Hematopoietic multipotent progenitor cell treated with erythropoietin and hydrocortisone succinate and interleukin-3 and kit ligand, for 8 days (in vitro differentiated cells): ENCODE measurements at places on chromosomes 2 and 18.

DNA sequence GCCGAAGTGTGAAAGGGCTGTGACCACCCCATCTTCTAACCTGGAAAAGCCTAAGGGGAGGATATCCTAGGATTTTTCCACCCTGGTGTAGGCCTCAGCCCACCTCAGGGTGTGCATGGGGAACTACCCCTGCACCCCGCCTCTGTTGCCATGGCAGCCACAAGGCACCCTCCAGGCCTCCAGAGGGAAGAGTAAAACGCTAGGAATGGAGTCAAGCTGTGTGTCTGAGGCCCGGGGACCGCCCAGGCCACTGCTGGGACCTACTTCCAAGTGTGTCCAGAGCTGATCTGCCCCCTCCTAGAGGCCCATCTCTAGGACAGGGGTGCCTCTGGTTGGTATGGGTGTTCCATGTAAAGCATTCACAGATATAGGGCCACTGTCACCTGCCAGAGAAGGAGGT, 86.7 kb downstream of the PLB1 start:
- DNase-seq: no peak

- DNase-seq: no peak
Measured at GRCh38 chr2:223979730-223980396, 22.6 kb downstream of the MRPL44 start.

DNA sequence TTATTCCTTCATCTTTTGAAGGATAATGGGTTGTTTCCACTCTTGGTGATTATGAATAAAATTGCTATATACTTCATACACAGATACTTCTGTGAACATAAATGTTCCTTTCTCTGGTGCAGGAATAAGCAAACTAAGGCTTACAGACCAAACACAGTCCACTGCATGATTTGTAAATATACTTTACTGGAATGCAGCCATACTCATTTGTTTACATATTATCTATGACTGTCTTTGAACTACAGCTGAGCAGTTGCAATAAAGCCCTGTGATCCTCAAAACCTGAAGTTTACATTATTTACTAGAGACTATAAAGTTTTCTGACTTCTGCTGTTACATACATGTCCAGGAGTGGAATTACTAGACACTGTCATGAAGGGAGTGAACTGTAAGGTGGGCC, 381.0 kb upstream of the CNTNAP5 start:
- DNase-seq: no peak

GRCh38 chr2:40421631-40422297, 30.1 kb downstream of the SLC8A1 start:
- DNase-seq: no peak

DNA sequence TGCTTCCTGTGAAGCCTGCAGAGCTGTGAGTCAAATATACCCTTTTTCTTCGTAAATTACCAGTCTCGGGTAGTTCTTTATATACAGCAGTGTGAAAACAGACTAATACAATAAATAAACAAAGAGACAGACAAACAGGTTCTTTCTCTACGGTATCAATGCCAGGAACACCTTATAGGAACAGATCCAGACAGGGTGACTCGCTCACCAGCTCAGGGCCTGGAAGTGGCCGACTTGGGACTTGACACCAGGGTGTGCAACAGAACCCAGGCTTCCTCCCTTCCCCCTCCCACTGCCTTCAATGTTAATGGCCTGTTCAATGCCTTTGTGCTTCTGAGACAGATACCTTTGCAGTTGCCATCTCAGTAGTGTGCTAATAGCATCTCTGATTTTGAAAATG, 309.5 kb downstream of the ALK start:
- no peak for DNase-seq

GRCh38 chr2:45905632-45905958, 254.1 kb downstream of the PRKCE start:
- no peak for DNase-seq

- no peak for DNase-seq
Measured at GRCh38 chr2:238848976-238849853, 1.3 kb downstream of the TWIST2 start.

DNA sequence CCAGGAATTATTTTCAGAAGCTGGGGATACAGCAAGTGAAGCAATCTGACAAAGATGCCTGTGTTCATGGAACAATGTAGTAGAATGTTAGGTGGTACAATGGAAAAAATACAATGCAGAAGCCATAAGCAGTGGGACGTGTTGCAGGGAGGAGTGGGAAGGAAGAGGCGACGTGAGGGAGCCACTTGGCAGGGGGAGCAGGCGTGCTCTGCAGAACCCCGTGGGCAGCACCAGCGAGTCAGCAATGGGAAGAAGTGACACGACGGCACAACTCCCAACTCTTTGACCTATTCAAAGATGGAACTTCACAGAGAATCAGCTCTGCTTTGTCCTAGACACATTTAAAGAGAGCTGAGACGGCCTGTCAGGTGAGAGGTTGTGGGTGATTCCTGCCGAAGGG, 30.5 kb downstream of the PRELID3A start:
- no peak for DNase-seq

DNA sequence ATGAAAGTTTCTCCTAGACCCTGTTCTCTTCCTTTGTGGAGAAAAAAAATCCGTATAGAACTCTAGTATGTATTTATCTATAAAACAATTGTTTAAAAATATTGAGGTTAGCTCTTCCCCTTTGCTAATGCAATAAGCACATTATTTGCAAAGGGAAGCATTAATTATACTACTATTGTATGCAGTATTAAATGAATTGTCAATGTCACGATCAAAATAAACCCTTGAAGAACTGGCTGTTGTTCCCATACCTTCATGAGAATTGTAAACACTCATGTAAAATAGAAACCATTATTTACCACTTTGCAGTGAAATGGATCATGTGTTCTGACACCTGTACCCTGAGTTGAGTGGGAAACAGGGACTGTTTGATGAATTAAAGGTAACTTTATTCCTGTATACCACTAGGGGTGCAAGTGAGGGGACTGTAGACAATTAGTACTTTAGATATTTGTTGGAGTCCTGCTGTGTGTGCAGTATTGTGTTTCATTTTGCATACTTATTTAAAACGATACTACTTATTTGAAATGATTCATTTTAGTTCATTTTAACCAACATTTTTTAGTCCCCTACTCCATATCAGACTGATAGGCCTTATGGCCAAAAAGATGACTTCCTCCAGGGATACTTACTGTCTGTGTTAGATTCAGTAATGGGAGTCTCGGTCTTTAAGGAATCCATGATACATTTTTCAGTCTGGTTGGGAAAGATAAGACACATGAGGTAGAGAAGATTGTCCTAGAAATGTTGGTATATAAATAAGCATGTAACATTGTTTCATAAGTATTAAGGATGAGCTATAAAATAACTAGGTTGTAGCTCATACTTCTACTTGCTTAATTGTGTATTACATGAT, 7.9 kb downstream of the PKP4 start:
- peak; percentile 55 for DNase-seq

GRCh38 chr2:195622966-195623365, 34.1 kb upstream of the SLC39A10 start:
- DNase-seq: no peak

DNA sequence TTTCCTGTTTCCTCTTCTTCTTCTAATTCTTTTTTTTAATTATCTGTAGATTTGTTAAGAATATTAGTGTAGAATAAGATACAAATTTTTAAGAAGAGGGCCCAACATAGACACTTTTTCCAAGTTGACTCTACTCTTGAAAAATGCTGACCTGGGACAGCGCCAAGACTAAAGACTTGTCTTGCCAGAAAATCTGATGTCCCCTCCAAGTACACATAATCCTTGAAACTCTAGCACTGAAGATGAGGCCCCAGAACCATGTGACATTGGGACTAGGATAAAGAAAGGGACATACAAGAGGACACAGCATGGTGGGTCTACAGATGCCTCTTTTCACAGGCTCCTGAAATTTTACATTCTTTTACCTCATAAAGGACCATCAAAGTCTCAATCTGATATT, 271.6 kb upstream of the SESTD1 start:
- no peak for DNase-seq

DNA sequence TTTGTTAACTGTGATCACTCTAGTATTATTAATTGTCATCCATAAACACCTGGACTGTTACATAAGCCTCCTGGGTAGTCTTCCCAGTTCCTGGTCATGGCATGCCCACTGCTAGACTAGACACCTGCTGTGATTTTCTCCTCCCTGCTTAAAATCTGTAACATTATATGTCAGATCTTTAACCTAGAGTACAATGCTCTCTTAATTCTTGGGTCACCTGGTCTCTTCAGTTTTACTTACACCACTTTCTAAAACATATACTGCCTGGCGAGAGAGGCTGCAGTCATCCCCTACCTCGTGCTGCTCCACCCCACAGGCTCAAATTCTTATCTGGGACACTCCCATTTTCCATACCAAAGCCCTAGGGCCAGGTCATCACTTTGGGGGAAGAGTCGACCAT, 161.3 kb downstream of the CDH2 start:
- no peak for DNase-seq

GRCh38 chr2:210072922-210073509, 70.6 kb downstream of the RPE start:
- peak; percentile 66 for DNase-seq

DNA sequence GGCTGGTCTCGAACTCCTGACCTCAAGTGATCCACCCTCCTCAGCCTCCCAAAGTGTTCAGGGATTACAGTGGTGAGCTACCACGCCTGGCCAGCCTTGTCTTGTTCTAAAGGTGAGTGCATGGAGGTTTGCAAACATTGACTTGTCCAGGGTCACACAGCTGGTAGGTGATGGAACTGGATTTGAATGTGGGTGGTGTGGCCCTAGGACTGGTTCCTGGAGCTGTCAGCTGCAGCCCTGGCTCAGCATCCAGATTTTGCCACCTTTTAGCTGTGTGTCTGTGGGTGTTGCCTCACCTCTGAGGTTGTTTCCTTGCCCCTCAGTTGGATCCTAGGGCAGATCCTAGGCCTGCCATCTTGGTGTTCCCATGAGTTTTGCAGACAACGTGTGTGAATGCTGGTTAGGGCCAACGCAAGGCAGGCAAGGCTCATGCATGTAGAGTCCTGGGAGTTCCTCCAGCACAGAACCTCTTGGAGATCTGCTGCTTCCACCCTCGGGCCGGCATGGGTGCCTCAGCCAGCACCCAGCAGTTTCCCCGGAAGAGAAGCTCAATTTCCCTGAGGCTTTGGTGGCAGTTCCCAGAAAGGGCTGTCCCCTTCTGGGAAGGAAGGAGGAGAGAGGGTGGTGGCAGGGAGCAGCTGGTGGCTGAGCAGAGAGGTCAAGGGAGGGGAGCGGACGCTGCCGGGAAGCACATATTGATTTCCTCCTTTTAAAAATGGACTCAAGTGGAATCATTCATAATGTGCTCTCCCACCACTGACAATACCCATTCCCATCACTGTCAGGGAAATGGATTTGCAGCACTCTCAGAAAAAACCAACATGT, 127.6 kb upstream of the HS6ST1 start:
- no peak for DNase-seq

GRCh38 chr18:49170925-49171505, 220.2 kb upstream of the SMAD7 start:
- DNase-seq: no peak

GRCh38 chr2:68091439-68092034, 28.7 kb upstream of the C1D start:
- DNase-seq: no peak

DNA sequence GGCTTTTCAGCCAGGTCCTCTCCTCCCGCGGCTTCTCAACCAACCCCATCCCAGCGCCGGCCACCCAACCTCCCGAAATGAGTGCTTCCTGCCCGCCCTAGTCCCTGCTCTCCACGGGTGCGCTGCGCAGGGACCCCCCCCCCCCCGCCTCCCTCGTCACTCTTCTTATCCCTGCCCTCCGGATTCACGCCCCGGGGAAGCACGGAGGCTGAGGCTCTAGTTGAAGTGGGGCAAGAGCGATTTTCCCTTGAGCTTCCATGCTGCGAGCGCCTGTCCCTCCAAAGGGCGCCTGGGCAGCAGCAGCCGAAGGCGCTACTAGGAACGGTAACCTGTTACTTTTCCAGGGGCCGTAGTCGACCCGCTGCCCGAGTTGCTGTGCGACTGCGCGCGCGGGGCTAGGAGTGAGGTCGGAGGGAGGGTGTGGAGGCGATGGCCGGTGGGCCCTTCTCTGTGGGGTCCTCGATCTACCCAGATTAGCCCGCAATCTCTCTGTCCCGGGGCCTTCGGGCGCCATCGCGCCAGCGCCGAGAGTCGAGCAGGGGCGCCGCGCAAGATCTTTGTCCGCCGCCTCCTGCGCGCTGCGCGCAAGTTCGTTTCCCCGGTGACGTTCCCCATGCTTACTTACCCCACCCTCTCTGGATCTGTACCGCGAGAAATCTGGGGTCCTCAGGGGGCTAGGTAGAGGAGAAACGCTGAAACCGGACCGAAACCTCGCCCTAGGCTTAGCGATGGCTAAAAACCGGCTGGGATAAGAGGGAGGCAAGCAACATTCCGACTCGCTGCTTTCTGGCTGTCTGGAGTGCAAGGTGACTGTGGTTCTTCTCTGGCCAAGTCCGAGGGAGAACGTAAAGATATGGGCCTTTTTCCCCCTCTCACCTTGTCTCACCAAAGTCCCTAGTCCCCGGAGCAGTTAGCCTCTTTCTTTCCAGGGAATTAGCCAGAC, 677 bp downstream of the GAD1 start:
- peak; percentile 45 for DNase-seq

- no peak for DNase-seq
Measured at GRCh38 chr2:241025639-241026038, 27.2 kb downstream of the SNED1 start.

DNA sequence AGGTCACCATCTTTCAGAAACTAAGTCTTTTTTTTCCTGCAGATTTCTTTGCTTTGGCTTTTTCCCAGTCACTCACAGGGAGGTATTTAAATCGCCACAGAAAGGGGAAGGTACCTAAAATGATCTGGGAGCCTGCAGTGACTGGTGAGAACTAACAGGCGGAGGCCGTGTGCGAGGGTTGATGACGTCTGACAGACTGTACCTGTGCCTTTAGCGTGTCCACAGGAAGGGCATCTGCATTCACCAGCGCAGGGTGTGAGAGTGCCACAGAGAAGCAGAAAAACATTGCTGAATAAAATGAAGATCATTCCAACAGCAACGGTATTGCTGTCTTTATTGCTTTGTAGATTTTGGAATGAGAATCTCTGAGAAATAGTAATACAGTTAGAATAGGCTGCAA, 5.7 kb downstream of the CTDP1 start:
- DNase-seq: no peak

DNA sequence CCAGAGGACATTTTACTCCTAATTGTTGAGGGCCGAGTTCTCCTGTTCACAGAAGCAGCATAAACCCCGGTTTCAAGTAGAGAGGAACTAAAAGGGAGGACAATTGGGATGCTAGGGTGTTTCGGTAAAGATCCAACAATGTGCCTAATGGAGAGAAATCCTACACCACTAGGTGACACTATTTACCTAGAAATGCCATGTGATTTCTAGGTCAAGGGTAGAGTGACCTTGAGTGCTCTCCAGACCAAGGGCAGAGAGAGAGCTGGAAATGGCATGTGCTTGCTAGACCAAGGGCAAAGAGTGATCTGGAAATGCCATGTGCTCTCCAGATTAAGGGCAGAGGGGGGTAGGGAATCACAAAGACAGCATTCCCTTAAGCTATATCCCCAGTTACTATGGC, 472.0 kb downstream of the DCDC2C start:
- DNase-seq: no peak

- peak; percentile 66 for DNase-seq
Measured at GRCh38 chr2:60581433-60582282, 28.2 kb upstream of the BCL11A start.

- DNase-seq: peak; percentile 8
Measured at GRCh38 chr2:150167711-150168110, 319.8 kb downstream of the RND3 start.

- peak; percentile 86 for DNase-seq
Measured at GRCh38 chr2:233059797-233060500, at the start of gene INPP5D. INPP5D (plus strand) TSS chr2:233060342; CDS start chr2:233060479, 137 bp downstream.

GRCh38 chr2:158960193-158960592, 8.2 kb upstream of the TANC1 start:
- no peak for DNase-seq

GRCh38 chr2:192029089-192029488, 165.6 kb downstream of the TMEFF2 start:
- peak; percentile 67 for DNase-seq
